ENCODE measurements at places on chromosomes 2 and 18.

GRCh38 chr18:25141886-25142285, 210.1 kb downstream of the ZNF521 start:
- no peak for DNase-seq

DNA sequence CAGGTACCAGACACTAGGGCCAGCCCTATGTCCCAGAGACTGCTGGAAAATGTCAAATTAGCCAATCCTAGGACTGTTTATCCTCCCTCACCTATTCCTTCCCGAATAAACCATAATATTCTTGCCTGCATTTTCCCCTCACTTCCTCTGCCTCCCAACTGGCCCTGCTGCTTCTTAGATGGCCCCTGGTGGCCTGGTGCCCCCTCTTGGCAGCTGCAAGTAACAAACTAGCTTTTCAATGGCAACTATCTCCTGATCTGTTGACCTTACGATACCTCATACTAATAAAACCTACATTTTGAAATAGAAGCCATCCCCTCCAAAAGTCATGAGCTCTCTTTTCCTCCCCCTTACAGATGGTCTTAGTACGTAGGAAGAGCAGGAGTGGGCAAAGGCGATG, 132.0 kb downstream of the ALPK2 start:
- no peak for DNase-seq

GRCh38 chr2:112244854-112245253, 10.0 kb downstream of the ZC3H8 start:
- DNase-seq, result no peak

GRCh38 chr2:159637988-159638501, 21.7 kb upstream of the BAZ2B start:
- DNase-seq, result no peak

DNA sequence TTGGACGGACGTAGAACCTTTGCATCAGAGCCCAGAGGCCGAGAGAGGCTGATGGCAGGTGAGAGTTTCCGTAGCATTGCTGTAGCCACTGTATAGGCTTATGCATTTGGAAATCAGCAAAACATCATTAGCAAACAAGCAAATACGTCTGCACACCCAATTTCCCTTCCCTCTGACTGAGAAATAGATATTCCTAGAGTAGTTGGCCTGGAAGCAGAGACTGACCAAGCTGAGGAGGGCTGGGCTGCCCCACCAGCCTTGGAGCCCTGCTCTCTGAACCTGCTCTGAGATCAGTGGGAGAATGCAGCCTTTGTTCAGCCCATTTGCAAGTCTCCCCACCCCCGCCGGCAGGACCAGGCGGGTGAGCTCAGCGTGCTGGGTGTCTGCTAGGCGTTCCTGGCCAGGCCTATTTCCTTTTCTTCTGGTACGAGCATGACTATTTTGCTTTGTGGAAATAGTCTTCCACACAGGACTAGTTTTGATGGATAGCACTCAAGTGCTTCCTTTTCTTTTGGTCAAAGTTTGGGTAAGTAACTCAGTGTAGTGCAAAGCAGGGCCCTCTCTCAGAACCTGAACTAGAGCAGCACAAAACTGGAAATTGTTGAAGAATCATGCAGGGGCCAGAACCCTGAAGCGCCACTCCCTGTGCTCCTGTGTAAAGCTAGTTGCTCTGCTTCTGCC, 21.9 kb upstream of the RNF149 start:
- DNase-seq, result peak; percentile 43

DNA sequence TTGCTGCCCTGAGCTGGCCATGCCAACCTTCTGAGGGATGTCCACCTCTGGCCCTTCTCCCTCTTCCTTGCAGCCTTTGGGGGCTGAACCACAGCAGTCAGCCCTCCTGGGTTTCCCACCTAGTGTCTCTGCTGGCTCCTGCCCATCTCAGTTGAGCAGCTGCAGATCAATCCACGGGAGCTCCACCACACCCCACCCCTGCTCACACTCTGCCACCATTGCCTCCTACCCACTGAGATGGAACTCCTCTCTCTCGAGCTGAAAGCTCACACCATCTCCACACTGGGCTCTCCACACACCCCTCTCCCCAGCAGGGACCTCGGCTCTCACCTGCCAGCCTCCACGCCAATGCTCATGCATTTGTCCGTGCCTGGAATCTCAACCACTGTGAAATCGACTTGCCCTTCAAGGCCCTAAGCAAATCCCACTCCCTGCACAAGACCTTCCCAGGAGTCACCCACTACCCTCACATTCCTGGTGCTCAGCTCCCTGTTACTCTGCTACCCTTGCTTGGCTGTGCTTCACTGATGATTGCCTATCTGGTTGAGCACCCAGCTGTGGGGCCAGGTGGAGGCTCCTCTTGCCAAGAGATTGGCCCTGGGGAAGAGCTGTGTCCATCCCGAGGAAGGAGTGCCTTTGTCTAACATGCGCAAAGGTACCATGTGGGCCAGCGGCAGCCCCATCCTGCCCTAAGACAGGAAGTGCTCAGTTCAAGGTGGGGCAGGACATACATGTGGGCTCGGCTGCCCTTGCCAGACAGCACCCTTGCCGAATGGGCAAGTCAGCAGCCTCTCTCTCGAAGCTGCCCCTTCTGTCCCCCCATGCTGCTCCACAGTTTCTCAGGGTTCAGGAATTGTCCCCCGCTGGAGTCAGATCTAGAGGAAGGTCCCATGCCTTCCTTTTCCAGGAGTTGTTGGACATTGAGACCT, 208.7 kb downstream of the CYP26B1 start:
- no peak for DNase-seq

DNA sequence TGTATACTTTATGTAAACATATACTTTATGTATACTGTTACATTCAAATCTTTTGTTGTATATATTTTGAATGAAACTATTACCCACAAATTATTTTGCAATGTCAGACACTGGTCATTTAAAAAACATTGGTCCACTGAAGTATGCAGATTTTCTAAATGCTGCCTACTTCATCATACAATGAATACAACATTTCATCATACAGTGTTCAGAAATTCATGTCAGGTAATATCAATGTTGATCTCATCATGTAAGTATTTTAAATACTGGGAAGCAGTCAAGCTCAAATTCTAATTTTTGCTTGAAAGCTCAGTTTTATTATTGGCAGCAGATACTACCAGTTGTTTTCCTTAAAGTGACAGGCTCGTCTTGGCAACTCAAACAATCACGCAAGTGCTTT, 2.9 kb upstream of the STAT4 start:
- DNase-seq, result no peak

DNA sequence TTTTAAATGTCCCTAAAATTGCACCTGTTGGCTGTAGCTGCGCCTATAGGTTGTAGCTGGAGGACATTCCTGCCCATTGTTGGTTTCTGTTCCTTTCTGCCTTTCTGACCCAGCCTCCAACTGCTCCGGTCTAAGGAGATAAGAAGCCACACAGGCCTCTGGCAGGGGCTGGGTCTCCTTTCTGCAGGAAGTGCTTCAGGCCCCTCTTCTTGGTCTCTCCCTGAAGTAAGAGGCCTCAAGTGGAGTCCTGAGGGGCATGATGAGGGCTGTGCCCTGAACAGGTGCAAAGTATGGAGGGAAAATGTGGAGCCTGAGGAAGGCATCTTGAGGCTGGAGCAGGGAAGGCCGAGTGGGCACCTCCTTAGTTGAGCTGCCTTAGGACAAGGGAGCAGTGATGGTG, 10.4 kb upstream of the SFTPB start:
- no peak for DNase-seq

DNA sequence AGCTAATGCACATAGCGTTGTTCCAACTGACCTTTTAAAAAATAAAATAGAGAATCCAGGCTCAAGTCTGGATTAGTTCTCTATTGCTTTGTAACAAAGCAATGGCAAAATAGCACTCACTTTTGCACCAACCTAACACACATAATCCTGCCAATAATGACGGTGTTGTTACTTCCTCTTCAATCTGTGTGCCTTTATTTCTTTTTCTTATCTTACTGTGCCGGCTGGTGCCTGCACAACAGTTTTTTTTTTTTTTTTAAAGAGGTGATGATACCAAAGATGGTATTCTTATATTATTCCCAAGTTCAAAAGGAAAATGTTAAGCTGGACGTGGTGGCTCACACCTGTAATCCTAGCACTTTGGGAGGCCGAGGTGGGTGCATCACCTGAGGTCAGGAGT, 3.4 kb downstream of the PLB1 start:
- DNase-seq, result no peak

GRCh38 chr2:57543211-57543610, 503.4 kb upstream of the VRK2 start:
- DNase-seq, result no peak

DNA sequence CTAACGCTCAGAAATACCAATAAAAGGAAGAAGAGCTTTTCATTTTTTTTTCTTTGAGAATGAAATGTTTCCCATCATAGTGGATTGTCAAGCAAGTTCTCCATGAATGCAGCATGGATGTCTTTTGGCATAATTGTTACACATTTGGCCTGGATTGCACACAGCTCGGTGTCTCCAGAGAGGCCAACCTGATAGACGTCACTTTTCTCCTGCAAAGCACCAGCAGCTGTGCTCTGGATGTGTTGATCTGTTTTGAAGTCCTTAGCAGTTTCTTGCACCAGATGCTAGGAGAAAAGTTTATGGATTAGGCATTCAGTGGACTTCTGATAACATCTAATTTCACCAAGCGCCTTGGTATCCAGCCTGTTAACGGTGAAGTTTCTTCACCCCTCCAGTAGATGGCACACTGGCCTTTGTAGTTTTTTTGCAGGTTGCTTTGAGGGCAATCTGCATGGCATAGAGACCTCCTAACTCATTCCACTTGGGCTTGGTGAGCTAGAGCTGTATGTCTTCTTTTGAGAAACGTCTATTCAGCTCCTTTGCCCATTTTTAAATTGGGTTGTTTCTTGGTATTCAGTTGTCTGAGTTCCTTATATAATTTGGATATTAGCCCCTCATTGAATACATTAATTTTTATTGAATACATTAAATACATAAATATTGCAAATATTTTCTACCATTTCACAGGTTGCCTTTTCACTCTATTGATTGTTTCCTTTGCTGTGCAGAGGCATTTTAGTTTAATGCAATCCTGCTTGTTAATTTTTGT, 59.7 kb downstream of the PTH2R start:
- DNase-seq, result no peak

GRCh38 chr2:72824224-72824842, 1.5 kb downstream of the EXOC6B start:
- DNase-seq, result no peak

DNA sequence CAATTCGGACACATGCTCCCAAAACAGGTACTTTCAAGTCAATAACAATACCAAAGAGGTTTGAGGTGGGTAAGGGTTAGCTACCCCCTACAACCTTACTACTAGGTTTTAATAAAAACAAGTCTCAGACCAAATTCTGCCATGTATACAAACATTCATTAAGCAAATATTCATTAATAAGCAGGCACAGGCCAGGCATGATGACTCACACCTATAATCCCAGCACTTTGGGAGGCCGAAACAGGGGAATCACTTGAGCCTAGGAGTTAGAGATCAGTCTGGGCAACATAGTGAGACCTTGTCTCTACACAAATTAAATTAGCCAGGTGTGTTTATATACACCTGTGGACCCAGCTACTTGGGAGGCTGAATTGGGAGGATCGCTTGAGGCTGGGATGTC, 11.7 kb upstream of the ELAC1 start:
- no peak for DNase-seq

GRCh38 chr2:158837645-158838044, 42.5 kb downstream of the DAPL1 start:
- no peak for DNase-seq

- no peak for DNase-seq
Measured at GRCh38 chr2:45049569-45050336, 40.5 kb upstream of the SIX2 start.

- no peak for DNase-seq
Measured at GRCh38 chr2:118309257-118309945, 221.1 kb downstream of the INSIG2 start.

DNA sequence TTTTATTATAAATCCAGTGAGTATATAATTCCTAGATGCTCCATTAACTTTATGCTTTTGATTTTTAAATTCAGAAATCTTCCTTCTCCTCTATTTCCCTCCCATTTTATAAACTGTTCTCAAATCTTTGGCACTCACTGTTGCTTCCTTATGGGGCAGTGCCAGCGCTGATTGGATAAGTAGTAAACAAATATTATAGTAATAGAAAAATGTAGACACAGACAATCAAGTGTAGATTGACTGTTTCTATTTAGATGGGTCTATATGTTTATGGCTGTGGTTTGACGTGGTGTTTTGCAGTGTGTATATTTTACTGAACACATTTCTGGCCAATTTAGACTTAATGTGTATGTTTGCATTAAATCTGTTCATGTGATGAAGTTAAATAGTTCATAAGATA, 36.6 kb downstream of the LYPD6B start:
- no peak for DNase-seq

- no peak for DNase-seq
Measured at GRCh38 chr2:181121996-181122395, 141.6 kb downstream of the UBE2E3 start.

- DNase-seq, result no peak
Measured at GRCh38 chr2:221134718-221135117, 437.4 kb downstream of the EPHA4 start.
